Activated T-cell treated with anti-CD3 and anti-CD28 coated beads, Interleukin-2, amount 50 U/mL, for 1 hour (primary cell): ENCODE measurements at places on chromosomes 13 and 19.

GRCh38 chr13:30808600-30808999, 73.3 kb downstream of the ALOX5AP start:
- DNase-seq = no peak

GRCh38 chr19:17078036-17078919, 2.7 kb downstream of the MYO9B start:
- no peak for DNase-seq

DNA sequence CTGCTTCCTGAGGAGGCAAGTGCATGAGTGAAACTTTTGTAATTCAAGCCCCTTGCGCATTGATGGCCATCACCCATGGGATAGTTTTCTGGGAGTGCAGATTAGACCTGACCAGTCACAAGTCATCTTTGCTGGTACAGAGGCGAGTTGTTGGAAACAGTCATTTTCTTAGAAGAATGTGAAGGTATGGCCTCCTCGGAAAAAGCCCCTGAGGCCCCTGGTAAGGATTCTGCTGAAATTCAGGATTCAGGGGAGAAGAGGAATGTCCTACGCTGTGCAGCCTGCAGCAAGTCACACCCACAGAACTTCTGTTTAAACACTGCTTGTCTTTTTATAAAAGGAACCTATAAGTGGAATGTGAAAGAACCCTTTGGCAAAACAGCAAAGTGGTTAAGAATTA, 11.0 kb upstream of the SPART start:
- no peak for DNase-seq

DNA sequence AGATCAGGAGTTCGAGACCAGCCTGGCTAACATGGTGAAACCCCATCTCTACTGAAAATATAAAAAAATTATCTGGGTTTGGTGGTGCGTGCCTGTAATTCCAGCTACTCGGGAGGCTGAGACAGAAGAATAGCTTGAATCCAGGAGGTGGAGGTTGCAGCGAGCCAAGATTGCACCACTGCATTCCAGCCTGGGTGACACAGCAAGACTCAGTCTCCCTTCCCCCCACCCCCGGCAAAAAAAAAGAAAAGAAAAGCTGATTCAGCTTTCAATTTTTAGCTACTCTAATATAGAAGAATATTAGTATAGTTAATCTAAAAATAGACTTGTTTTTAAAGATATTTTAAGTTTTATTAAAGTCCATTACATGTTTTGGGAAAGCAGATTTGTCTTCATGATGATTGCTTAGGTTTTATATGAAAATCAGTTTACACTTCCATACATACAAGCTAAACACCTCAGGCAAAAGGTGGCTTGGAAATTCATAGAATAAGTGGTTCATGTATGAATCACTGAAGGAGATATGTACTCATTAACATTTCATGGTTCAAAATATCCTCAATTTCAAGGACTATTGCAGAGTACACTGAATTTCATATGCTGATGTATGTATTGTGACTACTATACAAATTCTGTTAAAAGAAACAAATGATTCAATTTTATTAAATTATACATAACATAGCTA, 165.2 kb downstream of the TDRD3 start:
- DNase-seq = no peak

DNA sequence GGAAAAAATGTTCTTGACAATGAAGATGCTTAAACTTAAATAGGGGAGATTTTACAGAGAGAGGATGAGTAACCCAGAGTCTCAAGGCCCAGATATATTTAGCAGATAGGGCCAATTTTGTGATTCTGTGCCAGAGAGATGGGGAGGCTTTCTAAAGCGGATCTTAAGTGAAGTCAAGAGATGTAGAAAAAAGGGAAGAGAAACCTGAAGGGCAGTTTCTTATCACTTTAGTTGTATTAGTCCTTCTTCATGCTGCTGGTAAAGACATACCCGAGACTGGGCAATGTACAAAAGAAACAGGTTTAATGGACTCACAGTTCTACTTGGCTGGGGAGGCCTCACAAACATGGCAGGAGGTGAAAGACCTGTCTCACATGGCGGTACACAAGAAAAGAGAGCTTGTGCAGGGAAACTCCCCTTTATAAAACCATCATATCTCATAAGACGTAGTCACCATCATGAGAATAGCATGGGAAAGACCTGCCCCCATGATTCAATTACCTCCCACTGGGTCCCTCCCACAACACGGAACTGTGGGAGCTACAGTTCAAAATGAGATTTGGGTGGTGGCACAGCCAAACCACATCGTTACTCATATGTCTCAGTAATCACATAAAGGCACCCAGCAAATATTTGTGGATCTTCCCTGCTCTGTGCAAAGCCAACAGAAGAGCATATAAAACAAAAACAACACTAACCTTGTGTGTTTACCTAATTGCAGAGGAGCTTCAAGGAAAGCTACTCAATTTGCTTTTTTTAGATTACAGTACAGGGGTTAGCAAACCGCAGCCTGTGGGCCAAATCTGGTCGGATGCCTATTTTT, 102.6 kb upstream of the MYCBP2 start:
- DNase-seq = no peak

DNA sequence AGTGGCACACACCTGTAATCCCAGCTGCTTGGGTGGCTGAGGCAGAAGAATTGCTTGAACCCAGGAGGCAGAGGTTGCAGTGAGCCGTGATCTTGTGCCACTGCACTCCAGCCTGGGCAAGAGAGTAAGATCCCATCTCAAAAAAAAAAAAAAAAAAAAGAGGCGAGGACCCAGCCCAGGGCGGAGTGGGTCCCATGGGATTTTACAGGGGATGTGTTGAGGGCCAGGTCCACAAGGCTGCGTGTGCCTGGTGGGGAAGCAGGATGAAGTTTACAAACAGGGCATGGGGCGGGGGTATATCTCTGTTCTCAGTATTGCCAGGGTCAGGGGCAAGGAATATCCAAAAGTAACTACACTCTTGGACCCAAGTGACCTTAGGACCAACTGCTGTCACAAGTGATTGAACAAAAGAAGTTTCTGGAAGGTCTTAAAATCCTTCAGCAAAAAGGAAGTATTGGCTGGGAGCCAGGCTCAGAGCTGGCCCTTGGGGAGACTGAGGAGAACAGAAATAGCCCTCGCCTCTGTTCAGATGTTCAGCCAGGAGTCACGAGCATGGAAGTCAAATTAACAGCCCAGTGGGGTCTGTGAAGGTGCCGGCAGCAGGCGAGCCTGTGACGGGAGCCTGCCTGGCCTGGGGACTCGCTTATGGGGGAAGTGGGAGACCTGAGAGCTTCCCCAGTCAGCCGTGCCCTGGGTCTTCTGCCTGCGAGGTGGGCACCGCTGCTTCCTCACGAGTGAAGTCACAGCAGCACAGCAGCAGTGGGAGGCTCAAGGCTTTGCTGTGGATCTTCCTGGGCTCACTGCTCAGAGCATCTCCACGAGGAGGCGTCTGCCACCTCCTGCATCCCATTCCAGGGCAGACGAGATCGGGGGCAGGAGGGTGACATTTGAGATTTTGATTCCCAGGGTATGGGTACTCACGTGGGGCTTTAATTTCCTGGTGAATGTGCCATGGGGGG, 6.4 kb downstream of the MYO9B start:
- DNase-seq = no peak

GRCh38 chr13:97018029-97018819, 23.9 kb upstream of the OXGR1 start:
- no peak for DNase-seq

- no peak for DNase-seq
Observed at GRCh38 chr19:28489126-28489660, 723.8 kb downstream of the UQCRFS1 start.

GRCh38 chr13:111095031-111095840, 19.9 kb upstream of the ARHGEF7 start:
- no peak for DNase-seq

DNA sequence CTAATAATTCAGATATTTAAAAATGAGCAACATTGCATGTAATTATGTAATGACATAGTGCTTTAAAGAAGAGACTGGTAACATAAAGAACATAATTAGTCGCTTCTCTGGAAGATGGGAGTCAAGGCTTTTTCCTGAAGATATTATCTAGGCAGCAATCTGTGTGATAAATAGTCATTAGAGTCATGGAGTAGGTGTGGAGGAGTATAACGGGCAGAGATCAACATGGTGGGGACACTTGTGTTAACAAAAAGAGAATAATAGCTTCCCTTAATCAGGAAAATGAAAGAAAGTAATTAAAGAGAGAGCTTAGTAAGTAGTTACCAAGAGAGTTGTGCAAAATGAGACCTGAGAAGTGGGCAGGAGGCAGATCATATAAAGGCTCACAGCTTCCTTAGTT, 1417.1 kb upstream of the ATXN8OS start:
- DNase-seq = no peak

GRCh38 chr13:113880651-113881611, 17.1 kb upstream of the GAS6 start:
- no peak for DNase-seq

GRCh38 chr13:94696171-94696570, 16.2 kb downstream of the SOX21 start:
- DNase-seq = no peak

DNA sequence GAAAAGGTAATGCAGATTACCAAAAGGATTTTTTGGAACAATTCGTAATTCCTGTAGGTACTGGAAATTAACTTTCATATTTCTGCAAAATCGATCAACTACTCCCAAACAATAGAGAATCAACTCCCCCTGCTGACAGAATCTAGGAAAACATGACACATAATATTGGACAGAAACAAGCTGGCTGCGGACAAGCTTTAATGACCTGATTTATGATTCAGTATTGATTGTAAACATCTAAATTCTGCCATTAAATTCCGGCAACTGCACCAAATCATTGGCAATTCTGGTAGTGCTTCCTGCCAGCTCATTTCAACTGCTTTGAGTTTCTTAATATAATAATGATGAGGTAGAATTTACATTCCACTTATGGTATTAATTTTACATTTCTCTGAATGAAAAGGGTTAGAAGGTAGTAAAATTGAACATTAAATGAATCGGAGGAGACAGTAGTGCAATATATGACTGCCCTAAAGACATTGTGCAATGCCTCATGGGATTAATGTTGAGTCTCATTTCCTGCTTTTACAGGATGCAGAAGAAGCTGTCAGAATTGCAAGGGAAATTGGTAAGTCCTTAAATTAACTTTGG, 146.5 kb downstream of the PCCA start:
- no peak for DNase-seq

DNA sequence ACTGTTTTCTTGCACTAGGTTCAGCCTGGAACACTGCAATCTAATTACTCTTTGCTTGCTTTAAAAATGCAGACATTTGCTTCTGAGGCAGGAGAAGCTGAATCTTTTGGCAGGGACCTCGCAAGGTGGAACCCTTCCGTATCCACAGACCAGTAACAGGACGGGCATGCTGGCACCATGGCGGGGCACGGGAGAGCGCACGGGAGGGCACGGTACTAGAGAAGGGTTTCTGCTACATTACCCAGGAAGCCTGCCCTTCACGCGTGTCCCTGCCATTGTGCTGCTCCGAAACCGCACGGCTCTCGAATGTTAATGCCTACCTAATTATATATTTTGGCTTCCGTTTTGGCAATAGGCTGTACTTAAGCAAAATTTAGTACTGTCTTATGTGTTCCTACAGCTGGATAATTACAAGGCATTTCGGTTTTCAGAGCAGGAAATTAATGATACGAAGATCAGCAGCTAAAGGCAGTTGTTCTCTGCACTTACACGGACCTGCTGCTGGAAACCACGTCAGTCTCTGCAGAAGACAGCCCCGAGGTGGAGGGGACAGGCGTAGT, 430.4 kb downstream of the IRS2 start:
- no peak for DNase-seq

DNA sequence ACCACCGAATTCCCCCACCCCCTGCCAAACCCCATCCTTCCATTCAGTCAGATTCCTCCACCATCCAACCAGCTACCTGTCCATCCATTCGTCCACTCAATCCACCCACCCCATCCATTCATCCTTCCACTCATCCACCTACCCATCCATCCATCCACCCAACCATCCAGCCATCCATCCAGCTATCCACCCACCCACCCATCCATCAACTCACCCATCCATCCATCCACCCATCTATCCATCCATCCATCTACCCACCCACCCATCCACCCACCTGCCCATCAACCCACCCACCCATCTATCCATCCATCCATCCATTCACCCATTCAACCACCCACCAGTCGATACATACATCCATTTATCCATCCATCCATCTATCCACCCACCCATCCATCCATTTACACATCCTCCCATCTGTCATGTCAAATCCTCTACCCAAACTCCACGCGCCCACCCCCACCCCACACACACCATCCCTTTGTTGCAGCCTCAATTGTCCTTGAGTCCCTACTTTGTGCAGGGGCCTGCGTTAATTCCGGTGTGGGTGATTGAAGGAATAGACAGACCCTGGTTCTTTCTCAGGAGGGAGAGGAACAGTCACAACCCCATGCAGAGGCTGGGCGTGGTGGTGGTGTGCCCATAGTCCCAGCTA, 5.3 kb upstream of the SLC5A5 start:
- no peak for DNase-seq
